T follicular helper cell (primary cell): ENCODE measurements at places on chromosomes 5 and 9.

DNA sequence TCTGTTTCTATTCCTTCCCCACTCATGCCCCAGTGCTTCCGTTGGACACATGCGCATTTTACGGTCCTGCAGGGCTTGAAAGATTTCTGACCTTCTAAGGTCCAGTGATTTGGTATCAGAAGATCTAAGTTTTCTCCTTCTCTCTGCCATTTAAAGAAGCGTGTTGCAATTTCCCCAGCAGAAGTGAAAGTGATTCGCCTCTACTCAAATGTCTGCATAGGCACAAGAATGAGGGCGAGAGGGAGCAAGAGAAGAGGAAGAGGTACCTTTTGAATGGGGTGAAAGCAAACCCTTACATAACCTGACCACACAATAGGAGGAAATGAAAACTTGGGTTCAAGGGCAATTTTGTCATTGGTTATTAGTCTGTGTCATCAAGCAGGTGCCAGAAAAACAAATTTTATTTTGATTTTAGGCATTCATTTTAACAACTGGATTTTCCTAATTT, 31.7 kb upstream of the NR3C1 start:
- no peak for DNase-seq

DNA sequence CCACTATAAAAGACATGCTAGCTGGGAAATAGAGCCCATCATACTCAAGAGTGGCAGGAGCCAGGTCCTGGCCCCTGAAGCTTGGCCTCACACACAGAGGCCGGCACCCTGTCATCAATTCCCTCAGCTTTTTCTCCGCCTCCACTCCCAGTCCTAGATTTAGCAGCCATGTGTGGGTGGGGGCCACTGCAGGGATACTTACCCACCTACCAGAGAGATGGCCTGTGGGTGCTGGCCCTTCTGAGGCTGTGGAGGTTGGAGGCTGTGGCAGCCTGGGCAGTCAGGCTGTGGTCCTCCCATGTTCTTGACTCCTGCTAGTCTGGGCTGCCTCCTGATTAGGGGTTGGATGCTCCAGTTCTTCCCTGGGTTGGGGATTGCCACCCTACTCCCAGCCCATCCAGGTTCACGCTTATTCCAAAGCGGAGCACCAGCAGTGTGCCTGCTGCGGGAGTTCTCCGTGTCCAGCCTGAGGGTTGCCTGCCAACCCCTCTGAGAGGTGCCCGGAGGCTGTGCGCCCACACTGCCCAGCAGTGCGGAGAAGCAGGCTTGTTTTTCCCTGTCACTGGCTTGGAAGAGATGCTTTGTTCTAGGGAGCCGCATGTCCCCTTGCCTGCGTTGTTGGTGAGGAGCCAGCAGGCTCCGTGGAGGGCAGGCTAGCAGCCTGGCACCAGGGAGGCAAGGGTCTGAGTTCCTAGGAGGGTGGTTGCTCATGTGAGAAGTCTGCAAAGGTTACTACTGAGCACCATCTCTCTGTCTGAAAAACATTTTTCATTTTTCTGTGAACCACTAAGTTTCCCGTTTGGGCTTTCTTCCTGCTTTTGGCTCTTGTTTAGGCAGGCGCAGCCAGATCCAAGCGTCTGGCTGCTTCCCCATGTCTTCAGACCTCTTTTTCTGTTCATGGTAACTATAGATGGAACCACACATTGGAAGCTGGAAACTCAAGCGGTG, 7.5 kb downstream of the SLC22A5 start:
- no peak for DNase-seq

GRCh38 chr9:36941441-36941840, 92.6 kb downstream of the PAX5 start:
- DNase-seq = no peak

GRCh38 chr9:37466037-37466709, 923 bp upstream of the ZBTB5 start:
- peak; percentile 6 for DNase-seq

- no peak for DNase-seq
These were observed 7.5 kb downstream of the SLC6A19 start for GRCh38 chr5:1208743-1209488.

DNA sequence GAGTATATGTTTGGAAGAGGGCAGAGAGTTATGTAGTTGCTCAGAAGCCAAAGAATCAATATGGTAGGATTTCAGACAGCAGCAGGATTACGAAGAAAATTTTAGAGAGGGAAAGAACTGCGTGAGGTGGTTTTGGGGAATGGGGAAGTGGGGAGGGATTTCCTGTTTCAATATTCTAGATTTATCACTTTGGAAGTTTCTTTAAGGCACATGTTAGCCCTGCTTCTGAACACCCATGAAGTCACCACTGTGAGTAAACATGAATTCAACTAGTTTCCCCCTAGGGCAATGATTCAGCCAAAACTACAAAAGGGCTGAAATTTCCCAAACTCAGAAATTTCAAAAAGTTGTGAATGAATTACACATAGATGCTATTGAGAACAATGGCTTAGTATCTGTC, 132.2 kb downstream of the EBF1 start:
- DNase-seq = no peak

GRCh38 chr5:84685121-84685894, 300.6 kb upstream of the EDIL3 start:
- no peak for DNase-seq

GRCh38 chr5:142521706-142522105, 164.2 kb downstream of the FGF1 start:
- no peak for DNase-seq

- no peak for DNase-seq
These were observed 3.9 kb upstream of the ADCY2 start for GRCh38 chr5:7391814-7392692.

- no peak for DNase-seq
These were observed 5.5 kb downstream of the COMMD10 start for GRCh38 chr5:116090302-116090701.

GRCh38 chr5:140010798-140011197, 32.3 kb downstream of the NRG2 start:
- no peak for DNase-seq

DNA sequence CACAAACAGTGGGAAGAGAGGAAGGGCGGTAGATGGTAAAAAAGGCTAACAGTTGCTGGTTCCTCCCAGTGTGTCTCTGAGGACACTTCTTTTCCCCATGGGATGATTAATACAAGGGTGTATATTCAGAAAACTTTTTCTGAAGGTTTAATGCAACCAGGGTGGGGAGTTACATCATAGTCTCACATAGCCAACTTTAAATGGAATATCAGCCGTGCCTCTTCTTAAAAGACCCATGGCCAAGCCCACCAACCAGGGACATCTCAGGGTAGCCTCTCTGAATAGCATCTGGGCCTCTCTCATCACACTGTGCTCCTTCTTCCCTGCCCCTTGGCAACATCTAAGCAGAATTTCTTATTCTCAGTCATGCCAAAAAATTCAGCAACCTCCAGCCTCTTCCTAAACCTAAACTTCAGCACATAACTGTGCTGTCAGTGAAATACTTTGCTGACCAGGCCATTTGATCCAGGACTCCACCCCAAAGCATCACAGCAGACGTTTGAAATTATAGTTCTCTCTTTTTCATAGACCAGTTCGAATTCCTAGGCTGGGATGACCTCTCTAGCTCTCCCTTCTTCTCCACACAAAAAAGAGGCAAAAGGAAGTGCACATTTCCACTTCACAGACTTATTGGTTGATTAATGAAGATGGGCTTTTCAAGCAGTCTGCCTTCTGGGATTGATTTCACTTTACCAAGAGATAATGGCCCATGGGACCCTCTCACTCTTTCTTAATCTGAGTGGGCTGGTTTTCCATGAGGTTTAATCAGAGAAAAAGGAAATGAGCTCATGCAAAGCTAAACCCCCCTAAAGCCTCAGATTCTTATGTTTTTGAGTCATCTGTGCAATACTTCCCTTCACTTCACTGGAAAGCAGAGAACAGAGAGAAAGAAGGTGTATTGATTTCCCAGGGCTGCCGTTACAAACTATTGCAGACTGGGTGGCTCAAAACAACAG, 85.1 kb upstream of the RAI14 start:
- DNase-seq = no peak

DNA sequence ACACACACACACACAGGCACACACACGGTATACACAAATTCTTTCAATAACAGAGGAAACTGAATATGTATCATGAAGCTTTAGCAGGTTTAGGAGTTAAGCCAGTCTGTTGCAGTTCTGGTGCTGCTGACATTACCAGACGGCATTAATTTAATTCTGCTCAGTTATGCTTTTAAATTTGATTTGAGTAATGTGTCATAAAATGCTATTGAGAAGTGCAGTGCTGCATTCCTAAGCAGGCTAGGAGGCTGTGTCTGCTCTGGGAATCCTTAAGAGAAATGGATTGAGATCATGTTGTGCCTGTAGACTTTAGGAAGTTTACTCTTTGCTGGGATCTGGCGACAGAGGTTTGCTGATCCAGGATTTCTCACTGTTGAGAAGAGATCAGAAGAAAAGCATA, 733.8 kb downstream of the BRINP1 start:
- no peak for DNase-seq

DNA sequence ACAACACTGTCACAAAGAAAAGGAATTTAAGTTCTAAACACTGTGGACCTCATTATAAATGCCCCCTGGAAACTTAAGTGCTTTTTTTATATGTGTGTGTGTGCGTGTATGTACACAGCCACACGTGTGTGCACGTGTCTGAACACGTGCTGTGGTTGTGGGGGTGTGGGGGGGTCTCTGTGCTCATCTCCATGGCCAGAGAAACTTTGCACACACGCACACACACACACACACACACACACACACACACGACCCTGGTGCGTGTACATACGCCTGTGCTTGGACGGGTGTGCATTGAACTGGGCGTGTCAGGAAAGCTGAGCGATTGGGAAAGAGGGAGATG, 27.9 kb downstream of the AMBP start:
- DNase-seq = no peak

GRCh38 chr9:36898431-36899020, 135.5 kb downstream of the PAX5 start:
- no peak for DNase-seq

- DNase-seq = no peak
These were observed 262.9 kb downstream of the ARRDC3 start for GRCh38 chr5:91119981-91120850.

GRCh38 chr5:173887610-173888472, at the start of gene CPEB4:
Gene CPEB4 (plus strand): TSS chr5:173888349. CDS start chr5:173889734, 1,385 bp downstream.
- peak; percentile 95 for DNase-seq

GRCh38 chr5:176959051-176959450, 47.5 kb downstream of the UIMC1 start:
- DNase-seq = no peak

DNA sequence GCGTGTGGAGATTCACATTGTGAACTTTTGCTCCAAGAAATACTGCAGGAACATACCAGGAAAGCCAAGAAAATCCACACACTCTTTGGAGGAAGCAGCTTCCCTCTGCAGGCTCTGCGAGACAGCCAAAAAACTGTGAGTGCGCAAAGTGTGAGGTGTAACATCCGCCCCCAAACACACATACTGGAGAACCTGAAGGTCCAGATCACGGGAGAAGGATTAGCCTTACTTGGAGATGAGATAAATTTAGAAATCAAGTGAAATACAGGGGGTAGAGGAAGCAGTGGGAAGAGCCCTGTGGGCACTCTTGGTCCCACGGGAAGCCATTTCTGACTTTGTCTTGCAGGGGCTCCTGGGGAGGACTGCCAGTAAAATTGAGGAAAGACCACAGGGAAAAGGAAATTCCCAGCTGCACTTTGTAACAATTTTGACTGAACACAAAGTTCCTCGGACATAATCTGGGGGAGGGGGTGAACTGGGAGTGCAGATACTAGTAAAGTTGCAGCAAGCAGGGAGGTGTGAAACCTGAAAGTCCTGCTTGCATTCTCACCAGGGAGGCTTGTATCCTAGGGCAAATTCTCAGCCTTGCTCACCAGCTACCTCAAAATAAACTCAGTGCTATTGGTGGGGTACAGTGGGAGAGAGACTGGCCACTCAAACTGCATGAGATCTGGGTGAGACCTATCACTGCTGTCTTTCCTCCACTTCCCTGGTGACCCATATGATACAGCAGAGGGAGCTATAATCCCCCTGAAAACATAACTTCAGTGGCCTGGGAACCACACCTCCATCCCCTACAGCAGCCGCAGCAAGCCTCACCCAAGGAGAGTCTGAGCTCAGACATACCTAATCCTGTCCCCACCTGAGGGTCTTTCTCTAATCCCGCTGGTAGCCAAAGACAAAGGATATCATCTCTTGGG, 109.1 kb downstream of the ALDH1A1 start:
- no peak for DNase-seq

GRCh38 chr5:78809444-78809843, 160.9 kb upstream of the LHFPL2 start:
- DNase-seq = no peak

DNA sequence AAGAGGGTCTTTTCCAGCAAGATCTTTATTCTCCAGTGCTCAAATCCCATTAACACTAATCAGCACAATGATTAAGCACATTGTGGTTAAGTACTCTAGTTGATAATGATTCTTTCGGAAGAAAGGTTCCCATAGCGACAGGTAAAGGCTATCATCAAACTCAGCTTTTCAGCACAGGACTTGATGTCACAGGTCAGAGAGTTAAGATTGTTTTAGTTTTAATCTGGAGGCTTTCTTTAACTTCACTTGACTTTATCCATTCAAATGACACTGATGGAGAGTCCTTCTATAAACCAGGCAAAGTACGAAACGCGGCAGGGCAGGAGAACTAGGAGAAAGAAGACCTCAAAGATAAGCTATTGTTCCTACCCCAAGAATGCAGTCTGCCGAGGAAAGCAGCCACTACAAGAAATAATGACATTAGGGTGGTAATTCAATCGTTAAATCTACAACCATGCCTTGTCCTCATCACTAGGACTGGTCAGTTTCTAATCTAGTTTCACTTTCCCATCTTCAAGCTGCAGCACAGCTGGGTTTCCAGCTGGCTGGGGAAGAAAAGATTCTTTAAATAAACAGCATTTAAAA, 4.6 kb downstream of the NRG2 start:
- no peak for DNase-seq

GRCh38 chr9:112540800-112541199, 54.2 kb downstream of the KIAA1958 start:
- DNase-seq = no peak

DNA sequence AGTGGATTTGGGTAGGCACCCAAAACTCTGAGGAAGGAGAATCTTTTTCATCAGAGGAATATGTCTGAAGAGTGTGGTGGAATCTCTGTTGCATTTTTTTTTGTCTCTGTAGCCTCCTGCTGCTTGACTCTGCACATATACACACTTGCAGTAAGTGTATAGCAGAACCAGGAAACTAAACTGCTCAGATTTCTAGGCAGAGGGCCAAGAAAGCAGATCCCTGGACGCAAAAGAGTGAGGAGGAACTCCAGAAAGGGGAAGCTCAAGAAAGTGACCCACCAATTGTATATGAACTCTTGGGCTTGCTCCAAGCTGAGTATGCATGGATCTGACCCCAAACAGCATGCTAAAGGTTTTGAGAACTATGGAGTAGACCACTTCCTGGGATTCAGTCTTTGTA, 181.8 kb downstream of the GADD45G start:
- DNase-seq = no peak
